Cortex of kidney (tissue), 1 donor: ENCODE measurements at places on chromosomes 3 and 15.

DNA sequence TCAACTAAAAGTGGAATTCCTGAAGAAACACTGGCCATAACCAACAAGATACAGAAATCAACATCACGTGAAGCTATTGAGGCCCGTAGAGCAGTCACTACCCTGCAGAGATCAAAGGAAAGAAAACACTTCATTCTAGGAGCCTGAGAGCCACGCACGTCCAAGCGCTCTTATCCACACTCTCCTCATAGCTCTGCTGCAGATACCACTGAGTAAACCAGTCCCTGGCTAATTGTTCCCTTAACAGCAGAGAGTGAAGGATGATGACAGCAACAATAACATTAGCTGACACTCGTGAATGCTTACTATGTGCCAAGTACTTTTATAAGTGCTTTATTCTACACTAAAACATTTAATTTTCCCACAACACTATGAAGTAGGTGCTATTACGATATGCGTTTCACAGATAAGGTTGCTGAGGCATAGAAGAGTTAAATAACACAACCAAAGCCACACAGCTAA, 271.0 kb upstream of the GADL1 start:
- no peak for DNase-seq

GRCh38 chr15:92906020-92906419, 5.9 kb downstream of the CHD2 start:
- DNase-seq: no peak

DNA sequence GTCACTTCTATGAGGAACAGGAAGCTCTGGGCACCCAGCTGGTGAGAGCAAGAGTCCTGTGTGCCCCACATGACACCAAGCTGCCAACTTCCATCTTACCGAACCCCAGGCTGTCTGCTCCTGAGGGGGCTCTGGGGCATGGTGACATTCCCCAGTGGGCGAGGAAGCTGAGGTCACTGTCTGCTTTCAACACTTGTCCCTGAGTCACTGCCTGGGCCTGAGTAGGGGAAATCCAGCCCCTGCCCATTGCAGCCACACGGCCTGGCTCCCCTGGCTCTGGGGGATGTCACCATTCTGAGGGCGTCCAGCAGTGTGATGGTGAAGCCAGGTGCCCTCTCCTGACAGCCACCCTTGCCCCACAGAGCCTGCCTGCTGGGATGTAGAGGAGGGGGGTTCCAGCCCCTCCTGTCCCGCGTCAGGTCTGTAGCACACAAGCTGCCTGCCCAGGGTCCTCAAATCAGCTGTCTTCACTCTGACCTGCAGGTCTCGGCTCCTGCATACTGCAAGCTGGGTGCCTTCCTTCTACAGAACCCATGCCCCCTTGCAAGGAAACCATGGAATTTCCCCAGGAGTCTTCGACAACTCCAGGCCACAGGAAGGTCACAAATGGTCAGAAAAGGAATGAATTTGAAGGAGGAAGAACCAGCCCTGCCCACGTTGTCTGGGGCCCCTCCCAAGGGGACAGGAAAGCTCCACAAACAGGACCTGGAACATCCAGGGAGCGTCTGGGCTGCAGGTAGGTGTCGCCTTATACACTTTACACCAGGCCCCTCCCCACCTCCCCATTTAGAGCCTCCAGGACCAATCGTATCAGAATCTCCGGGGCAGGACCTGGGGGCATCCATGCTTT, 69.9 kb upstream of the GATM start:
- no peak for DNase-seq

GRCh38 chr3:45612138-45612537, 17.6 kb downstream of the LIMD1 start:
- DNase-seq: no peak

GRCh38 chr15:86229306-86229705, 149.6 kb downstream of the AGBL1 start:
- DNase-seq: no peak

DNA sequence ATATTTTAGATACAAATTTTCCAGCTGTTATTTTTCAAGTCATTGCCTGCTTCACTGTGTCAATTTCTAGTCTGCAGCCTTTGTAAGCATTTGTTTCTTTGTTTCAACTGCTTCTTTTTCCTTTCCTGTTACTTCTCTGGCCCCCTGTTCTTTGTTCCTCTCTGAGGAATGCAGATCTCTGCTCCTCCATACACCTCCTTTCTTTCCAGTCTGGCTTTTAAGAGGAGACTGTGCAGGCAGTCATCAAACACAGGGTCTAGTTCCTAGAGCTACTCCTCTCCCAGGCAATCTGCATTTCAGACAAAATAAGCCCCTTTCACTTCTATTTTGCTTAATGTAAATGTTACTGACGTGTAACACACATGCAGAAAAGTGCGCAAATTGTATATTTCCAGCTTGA, 502.9 kb downstream of the PDCD6IP start:
- no peak for DNase-seq

DNA sequence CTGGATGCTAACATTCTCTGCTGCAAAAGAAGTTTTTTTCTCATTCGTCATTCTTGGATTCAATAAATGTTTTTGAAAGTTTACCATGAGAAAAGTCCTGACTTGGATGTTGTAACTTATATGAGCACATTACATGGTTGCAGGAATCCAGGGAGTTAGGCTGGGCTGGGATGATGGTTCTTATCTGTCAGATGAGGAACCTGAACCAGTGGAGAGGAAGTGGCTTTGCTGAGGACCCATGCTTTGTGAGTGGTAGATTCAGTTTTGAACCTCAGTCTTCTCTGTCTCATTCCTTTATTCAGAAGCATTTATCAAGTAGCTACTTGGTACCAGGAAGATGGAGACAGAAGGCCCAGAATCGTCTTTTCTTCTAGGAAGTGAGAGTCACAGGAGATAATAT, 3.7 kb upstream of the GASK1A start:
- DNase-seq: no peak

- DNase-seq: no peak
These were observed 17.5 kb downstream of the GRAMD2A start for GRCh38 chr15:72179950-72180581.

- no peak for DNase-seq
These were observed 233.2 kb downstream of the FGF12 start for GRCh38 chr3:192494174-192494573.

- no peak for DNase-seq
These were observed 33.5 kb upstream of the HHATL start for GRCh38 chr3:42736081-42736480.

GRCh38 chr15:78265752-78266224, 1.4 kb downstream of the DNAJA4 start:
- no peak for DNase-seq

DNA sequence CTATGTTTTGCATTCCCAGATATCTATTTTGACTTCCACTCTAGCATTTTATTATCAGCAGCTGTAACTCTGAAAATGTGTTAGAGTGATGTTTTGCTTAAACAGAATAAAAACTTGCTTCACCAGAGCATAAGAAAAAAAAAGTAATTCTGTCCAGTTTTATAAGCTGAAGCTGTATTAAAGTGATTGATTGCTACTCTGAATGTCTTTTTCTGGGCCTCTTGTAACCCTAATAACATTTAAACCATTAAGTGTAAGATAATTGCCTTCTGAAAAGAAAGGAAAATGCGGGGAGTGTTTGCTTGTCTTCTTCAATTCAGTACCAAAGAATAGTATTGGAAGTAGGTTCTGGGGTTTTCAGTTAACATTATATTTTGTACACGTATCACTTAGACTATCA, 57.9 kb upstream of the UBE2E1 start:
- DNase-seq: no peak

GRCh38 chr15:75231836-75232235, 26.3 kb upstream of the GOLGA6C start:
- DNase-seq: no peak

GRCh38 chr3:76107935-76108570, 322.7 kb upstream of the ZNF717 start:
- DNase-seq: no peak

- no peak for DNase-seq
These were observed 3.0 kb downstream of the TRPM1 start for GRCh38 chr15:31098491-31098917.

DNA sequence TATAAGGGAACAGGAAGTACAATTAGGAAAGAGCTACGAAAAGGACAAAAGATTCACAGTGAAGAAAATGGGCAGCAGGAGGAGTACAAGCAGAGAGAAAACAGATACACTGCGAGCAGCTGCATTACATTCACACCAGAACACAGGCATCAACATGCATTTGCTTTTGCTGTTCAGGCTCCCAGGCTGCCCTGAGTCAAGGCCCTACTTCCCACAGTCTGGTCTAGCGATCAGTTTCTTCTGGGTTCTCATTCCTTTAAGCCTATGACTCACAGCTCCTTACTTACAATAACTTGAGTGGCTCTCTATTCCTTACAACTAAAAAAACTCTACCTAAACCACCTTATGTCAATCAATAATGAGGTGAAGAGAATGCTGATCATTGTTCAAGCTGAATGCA, 24.5 kb upstream of the ZNF445 start:
- no peak for DNase-seq

GRCh38 chr3:133958071-133958805, 62.6 kb upstream of the RAB6B start:
- DNase-seq: no peak

DNA sequence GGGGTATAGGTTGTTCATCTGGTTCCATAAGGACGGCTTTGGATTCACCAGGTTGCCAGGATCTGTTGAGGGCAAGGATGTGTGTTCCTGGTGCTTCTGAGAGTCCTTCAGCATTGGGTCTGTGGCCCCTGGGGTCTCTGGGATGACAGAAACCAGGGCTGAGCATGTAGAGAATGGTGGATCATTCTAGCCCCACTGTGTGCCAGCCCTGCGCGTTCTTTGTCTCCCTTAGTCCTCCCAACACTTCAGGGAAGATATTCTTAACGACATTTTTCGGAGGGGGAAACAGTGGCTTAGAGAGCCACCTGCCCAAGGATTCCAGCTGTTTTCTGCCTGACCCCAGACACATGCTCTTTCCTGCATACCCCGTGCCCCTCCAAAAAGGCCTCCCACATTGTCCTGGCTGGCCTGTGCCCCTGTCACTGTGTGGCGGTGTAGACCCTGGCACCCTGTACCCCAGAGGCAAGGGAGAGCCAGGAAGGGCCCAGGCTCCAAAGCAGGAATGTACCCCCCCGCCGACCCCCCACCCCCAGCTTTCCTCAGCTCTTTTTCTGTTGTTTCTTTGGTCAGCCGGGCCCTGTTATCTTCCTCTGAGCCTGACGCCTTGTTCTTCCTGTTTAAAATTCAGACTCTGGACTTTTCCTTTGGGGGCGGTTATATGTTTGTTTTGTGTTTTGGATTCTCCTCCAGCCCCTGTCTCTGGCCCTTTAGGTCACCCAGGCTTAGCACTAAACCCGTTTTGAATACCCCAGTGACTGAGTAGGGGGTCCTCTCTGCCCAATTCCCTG, 57.8 kb upstream of the SMAD6 start:
- no peak for DNase-seq

- no peak for DNase-seq
These were observed 17.3 kb downstream of the FGD5 start for GRCh38 chr3:14836049-14836468.

DNA sequence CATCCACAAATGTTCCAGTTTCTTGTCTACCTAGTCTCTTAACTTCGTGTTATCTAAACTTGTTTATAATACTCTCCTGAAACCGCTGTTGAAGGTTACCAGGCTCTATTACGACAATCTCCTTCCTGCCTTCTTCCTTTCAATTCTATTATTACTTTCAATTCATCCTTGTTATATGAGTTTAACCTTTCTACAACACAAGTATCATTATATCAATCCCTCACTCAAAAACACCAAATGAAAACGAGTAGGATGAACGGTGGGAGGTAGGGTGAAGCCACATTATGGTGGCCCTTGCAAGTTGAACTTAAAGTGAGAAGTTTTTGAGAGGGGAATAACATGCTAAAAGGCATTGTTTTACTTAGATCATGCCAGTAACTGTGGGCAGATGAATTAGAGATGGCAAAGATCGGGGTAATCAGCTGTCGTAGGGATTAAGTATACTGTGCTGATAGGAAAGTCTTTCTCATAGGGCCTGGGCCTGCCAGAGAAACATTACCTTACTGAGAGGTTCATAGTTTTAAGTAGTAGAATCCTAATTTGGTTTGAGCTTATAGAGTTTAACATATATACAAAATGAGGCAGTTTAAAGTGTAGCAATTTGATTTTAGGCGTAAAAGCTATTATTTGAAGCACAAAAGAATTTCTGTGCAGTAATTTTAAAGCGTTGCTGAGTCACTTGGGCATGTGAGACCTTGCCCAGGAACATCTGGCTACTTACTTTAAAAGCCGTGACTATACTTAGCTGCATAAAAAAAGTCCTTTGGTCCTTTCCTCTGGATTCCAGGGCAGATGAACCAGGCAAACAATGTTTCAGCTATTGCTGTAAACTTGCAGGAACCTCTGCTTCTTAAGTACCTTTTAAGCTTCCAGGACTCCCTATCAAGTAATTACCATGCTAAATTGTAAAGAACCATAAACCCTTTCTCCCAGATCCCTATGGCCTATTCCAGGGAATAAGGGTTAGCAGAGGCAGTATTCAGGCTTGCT, 3.3 kb upstream of the CEP97 start:
- no peak for DNase-seq

DNA sequence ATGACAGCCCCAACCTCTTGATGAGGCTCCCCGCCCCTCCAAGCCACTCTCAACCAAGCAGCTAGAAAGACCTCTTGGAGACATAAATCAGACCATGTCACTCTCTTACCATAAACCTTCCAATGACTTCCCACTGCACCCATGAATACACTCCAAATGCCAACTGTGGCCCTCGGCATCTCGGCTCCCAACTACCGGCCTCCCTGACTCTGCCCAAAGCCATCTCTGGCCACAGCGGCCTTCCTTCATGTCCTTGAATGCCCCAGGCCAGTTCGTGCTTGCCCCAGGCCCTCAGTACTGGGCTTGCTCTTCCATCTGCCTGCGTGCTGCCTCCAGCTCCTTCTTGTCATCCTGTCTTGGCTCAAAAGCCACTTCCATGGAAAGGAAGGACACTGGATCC, 32.0 kb downstream of the HCN4 start:
- DNase-seq: no peak

- no peak for DNase-seq
These were observed 46.3 kb downstream of the ZBTB20 start for GRCh38 chr3:115100806-115101205.

DNA sequence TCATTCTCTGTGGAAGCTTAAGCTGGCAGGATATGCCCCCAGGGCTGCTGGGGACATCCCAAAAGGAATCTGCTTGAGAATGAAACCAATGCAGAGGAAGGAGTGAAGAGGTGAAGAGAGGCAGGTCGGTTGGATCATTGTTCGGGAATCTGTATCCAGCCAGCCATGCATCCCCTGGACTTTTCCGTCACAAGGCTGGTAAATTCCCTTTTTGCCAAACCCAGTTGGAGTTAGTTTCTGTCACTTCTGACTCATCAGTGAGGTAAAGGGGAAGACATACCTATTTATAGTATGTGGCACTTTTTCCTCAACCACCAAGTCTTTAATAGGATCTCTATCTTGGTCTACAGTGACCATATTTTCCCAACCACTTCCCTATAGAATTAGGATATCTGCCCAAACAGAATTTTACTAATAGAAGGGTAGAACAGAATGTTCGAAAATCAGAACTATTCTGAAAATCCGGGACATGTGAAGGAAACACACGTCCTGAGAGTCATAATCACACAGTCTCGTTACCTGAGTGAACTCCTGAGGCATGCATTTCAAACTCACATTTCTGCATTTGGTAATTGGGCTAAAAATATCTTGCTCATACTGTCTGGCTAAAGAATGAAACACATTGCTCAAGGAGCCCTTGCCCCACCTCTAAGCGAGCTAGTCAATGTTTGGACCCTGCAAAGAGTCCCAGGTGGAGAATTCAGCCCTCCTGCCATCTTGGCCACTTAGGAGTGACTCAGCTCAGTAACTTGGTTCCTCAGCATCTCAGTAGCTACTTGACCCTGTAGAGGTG, 289.7 kb upstream of the ADAMTS9 start:
- no peak for DNase-seq
